Omental fat pad (tissue), 4 donors: ENCODE measurements at places on chromosomes 6 and 20. TPM values are rescaled to one million over a fixed set of nuclear protein-coding genes. Genes with fewer than 3 reads are reported as not detected.

Gene HLA-DRA
- 102 TPM for total RNA-seq

Gene KIAA0408
- 10.7 TPM for total RNA-seq

Gene ANGPT4
- 5.4 TPM for total RNA-seq

Gene RSPO3
- 21.5 TPM for total RNA-seq

Gene TAGAP
- 5.5 TPM for total RNA-seq

Gene SEMG1
- not detected for total RNA-seq

Gene STX11
- 156 TPM for total RNA-seq

Gene UBR2
- total RNA-seq, result 42.9 TPM

Gene TCF19
- 3.4 TPM for total RNA-seq

Gene ARMH2
- not detected for total RNA-seq

Gene SULF2
- 57.5 TPM for total RNA-seq

Gene IPCEF1
- total RNA-seq, result 9.2 TPM

Gene NNAT
- 7.4 TPM for total RNA-seq

Gene OPRL1
- 4.4 TPM for total RNA-seq
